ENCODE measurements at places on chromosomes 16 and 17.
A peak's percentile ranks its signal among the peaks of the same experiment; 100 is the strongest.

DNA sequence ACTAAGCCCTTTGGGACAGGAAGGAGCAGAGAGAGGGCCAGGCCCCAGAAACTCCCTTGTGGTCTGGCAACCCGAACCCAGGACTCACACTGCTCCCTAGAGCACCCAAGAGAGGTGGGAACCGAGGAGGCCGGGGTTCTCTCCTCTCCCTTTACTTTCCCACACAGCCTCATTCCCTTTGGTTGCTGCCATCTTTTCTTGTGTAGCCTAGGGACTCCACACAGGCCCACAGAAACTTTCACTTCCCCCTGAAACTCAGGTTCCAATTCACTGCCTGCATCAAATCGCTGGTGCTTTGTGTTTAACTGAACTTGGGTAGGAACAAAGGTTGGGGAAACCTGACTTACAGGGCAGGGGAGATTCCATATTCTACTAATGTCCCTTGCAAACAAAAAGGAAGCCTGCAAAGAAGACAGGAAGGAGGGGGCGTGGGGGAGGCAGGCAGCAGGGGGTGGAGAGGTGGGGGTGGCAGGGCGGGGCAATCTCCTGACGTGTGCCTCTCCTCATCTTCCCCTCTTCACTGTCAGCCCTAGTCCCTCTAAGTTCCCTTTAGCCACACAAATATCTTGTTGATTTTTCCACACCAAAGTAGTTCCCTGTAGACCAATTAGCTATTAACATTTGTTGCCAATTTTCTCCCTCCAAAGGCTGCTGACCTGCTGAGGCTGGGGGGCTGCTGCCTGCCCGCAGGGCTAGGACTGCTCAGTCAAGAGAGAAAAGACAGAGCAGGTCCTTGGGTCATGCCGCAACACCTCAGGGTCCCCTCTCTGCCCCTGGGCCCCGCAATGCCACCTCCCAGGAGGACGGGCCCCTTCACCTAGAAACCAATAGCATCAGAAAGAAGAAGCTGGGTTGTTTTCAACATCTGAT, 8.0 kb downstream of the ST3GAL2 start:
- peak; percentile 78 for DNase-seq

- DNase-seq, result no peak
These were observed 104.0 kb upstream of the CDH5 start for GRCh38 chr16:66262253-66263167.

DNA sequence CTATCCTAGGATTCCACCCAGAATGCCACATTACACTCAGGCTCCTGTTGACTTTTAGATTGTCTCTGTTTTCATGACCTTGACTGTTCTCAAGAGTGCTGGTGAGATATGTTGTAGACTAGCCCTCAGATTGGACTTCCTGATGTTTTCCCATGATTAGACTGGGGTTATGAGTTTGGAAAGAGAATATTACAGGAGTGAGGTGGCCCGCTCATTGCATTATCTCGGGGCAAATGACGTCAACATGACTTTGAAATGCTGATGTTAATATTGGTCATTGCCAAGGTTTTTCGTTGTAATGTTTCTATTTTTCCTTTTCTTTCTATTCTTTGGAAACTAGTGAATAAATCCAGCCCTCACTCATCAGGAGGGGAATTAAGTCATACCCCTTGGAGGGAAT, 355.7 kb upstream of the MON1B start:
- DNase-seq, result no peak

DNA sequence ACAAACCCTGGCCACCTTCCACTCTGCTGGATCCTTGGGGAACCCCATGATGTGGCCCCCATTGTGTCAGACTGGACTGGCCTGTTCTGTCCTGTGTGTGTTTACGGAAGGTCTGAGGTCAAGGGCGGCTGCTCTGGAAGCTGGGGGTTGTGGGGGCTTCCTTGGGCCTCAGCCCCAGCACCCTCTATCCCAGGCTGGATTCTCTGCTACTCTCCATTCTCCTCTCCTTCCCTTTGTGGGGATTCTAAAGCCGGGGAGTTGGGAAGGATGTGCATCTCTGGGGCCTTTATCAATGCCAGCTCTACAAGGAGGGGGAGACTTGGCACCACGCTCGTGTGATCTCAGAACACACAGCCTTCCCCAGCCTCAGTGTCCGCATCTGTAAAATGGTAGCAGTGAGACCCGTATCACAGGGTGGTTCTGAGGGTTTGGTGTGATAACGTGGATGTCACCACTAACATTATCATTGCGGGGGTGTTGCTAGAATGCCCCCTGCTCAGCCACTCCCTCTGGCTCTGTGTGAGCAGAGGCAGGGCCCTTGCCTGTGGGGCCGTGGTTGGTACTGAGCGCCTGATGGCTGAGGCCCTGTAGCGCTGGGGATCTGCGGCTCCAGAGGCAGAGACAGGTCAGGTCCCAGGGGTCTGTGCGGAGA, 18.1 kb downstream of the ADGRG1 start:
- DNase-seq, result peak; percentile 54

GRCh38 chr17:77864234-77865111, 94.0 kb upstream of the TNRC6C start:
- no peak for DNase-seq

GRCh38 chr16:31129568-31130335, 5.8 kb downstream of the PRSS8 start:
- DNase-seq, result no peak

- no peak for DNase-seq
These were observed 479 bp upstream of the ZNF207 start for GRCh38 chr17:32349503-32349853.

DNA sequence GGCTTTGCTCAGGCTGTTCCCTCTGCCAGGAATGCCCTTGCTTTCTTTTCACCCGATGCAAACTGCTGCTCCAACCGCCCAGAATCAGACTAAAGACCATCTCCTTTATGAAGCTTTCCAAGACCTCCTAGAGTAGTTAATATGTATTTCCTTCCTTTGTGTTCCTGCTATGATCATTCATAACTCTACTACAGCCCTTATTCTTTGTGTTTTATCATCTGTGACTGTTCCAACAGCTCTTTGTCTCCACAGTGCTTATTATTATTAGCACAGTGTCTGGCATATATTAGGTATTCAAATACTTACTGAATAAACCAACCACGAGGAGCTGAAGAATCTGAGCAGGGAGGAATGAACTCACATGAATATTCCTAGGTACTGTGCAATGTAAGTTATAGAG, 7.6 kb downstream of the PSME3IP1 start:
- DNase-seq, result no peak
